ENCODE measurements at places on chromosomes 2 and 18. TPM values are rescaled to one million over a fixed set of nuclear protein-coding genes. Genes with fewer than 3 reads are reported as not detected.
A peak's percentile ranks its signal among the peaks of the same experiment; 100 is the strongest.

DNA sequence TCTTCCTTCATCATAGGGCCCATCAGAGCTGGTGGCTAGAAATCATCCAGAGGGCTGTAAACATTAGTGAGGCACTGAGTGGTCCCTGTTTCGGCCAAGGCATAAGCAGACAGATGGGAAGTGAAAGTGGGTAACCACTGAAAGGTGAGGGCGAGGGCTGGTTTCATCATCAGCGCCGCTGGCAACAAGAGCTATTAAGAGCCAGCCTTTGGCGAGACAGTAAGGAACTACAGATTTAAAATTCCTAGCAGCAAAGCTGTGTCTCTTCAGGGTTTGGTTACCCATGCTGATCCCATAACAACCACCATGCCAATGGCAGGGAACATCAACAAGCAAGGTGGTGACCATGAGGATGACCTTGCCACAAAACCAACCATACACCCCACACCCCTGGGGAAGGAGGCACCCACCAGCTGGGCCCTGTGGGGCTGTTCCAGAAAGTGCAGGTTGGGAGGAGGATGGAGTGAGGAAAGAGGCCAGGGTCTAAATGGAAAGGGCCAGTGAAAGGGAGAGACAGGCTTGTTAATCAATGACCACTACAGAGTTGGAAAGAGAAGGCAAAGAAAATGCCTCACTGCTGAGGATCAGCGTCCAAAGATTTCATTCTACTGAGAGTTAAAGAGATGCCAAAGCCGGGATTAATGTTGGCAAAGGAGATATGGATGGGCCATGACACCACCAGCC, 9.0 kb upstream of the SLC20A1 start:
- DNase-seq = no peak
- peaks cover 7% of the 10 kb centered on the region for H3K4me1 ChIP-seq
- no peak overlapping the region for H3K27ac ChIP-seq
- no peaks in the 10 kb centered on the region for H3K27me3 ChIP-seq

DNA sequence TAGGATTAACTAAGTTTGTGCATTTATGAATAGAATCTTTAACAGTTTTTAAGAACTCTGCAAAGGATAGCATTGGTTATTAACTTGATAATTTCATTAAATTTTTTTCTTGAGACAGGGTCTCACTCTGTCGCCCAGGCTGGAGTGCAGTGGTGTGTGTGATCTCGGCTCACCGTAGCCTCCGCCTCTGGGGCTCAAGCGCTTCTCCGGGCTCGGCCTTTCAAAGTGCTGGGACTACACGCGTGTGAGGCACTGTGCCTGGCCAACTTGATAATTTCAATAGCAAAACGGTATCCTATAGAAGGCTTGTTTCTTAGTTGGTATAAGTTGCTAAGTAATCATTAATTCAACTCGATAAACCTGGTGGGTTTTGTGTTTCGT, 38.0 kb downstream of the ADNP2 start:
- H3K36me3 ChIP-seq = no peaks in the 10 kb centered on the region
- no peaks in the 10 kb centered on the region for H3K4me1 ChIP-seq
- H3K27me3 ChIP-seq = no peaks in the 10 kb centered on the region
- H3K4me3 ChIP-seq = peak overlapping the region; percentile 29
- DNase-seq = no peak
- peak overlapping the region; percentile 64 for H3K27ac ChIP-seq

DNA sequence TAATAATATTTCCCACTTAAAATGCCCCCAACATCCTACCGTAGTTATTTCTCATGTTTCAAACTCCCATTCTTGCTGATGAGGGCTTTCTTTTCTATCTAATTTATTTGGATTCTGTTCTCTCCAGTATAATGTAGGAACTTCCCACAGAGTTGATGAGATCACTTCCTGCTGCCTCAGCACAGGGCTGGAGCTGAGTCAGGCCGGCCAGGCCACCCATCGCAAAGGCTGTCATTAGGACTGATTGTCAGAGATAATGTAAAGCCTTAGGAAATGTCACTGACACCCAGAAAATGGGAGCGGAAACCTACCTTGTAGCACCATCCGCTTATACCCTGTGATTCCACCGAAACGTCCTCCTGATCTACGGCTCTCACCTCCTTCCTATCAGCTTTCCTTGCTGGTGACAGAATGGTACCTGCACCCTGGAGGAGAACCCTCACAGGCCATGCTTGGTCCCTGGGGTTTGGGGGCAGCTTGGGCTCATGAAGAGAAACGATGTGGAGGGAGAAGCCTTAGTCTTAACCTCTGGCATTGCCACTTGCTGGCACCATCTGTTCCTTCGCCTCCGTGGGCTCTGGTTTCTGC, 672.8 kb upstream of the ID2 start:
- DNase-seq = no peak
- no peaks in the 10 kb centered on the region for H3K36me3 ChIP-seq
- H3K27ac ChIP-seq = no peak overlapping the region
- H3K27me3 ChIP-seq = no peaks in the 10 kb centered on the region
- peaks cover 8% of the 10 kb centered on the region for H3K4me1 ChIP-seq

SPR gene
- 35.0 TPM for total RNA-seq

DNA sequence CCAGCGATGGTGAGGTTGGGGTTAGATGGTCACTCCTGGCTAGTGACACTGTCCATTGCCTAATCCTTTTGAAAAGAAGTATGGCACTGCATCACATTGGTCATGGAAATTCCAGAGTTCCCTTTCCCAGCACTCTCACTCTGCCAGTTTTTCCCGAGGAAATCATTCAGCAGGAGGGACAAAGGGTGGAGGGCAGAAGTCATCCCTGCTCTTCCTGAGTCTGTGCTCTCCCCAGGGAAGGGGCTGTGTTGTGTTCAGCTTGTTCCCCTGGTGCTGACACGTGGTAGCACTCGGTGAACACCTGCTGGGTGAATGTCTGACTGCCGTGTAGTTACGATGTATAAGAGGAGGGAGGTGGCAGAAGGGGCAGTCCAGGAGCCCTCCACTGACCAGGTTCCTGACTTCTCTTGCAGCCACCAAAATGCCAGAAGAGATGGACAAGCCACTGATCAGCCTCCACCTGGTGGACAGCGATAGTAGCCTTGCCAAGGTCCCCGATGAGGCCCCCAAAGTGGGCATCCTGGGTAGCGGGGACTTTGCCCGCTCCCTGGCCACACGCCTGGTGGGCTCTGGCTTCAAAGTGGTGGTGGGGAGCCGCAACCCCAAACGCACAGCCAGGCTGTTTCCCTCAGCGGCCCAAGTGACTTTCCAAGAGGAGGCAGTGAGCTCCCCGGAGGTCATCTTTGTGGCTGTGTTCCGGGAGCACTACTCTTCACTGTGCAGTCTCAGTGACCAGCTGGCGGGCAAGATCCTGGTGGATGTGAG, 21.6 kb downstream of the STEAP3 start:
- no peaks in the 10 kb centered on the region for H3K36me3 ChIP-seq
- H3K4me1 ChIP-seq = peaks cover 7% of the 10 kb centered on the region
- H3K27me3 ChIP-seq = no peaks in the 10 kb centered on the region
- H3K27ac ChIP-seq = no peak overlapping the region
- no peak for DNase-seq

DNA sequence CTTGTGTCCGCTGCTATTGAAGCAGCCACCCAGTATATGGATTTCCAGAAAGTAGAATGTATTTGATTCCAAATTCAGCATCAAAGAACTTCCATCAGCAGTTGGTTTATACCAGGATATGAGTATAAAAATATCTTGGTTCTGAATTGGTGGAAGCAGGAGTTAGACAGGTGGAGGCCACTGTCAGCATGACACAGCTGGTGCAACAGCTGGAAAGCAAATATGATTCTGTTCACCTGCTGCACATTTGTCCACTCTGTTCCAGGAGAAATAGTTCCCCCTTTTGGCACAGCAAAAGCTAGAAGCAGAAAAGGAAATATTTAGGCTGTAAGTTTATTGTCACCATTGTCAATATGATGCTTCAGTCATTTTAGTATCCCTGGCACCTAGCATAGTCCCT, 41.2 kb downstream of the KIAA2012 start:
- no peaks in the 10 kb centered on the region for H3K27me3 ChIP-seq
- no peak overlapping the region for H3K4me3 ChIP-seq
- H3K27ac ChIP-seq = no peak overlapping the region
- H3K36me3 ChIP-seq = no peaks in the 10 kb centered on the region
- no peaks in the 10 kb centered on the region for H3K4me1 ChIP-seq

- H3K27ac ChIP-seq = no peak overlapping the region
- H3K4me1 ChIP-seq = no peaks in the 10 kb centered on the region
- DNase-seq = no peak
- no peaks in the 10 kb centered on the region for H3K27me3 ChIP-seq
- no peaks in the 10 kb centered on the region for H3K36me3 ChIP-seq
- H3K4me3 ChIP-seq = no peak overlapping the region
These were observed 5.9 kb upstream of the XRCC5 start for GRCh38 chr2:216103213-216103612.

TLX2 gene
- 1.2 TPM for total RNA-seq

DNA sequence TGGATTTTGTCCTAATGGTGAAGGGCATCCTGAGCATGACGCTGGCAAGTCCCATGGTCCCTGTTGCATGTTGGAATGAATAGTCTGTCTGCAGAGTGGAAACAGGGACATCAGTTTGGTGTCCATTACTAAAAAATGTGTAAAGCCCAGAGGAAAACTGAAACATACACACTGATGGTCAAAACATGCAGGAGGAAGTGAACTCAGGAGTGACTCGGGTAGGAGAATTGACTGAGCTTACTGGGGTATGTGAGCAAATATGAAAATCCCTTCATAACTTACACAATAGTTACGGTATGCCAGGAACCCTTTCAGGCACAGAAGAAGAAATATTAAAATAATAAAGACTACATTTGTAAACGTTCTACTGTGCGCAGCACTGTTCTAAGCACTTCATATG, 5.6 kb upstream of the SOX11 start:
- no peaks in the 10 kb centered on the region for H3K4me1 ChIP-seq
- no peaks in the 10 kb centered on the region for H3K36me3 ChIP-seq
- H3K27me3 ChIP-seq = no peaks in the 10 kb centered on the region

FLACC1 gene
- total RNA-seq = 1.6 TPM

GRCh38 chr2:26317377-26318105, 28.4 kb upstream of the SELENOI start:
- H3K36me3 ChIP-seq = no peaks in the 10 kb centered on the region
- no peak overlapping the region for H3K27ac ChIP-seq
- no peaks in the 10 kb centered on the region for H3K27me3 ChIP-seq
- no peak overlapping the region for H3K4me3 ChIP-seq
- no peaks in the 10 kb centered on the region for H3K4me1 ChIP-seq

DNA sequence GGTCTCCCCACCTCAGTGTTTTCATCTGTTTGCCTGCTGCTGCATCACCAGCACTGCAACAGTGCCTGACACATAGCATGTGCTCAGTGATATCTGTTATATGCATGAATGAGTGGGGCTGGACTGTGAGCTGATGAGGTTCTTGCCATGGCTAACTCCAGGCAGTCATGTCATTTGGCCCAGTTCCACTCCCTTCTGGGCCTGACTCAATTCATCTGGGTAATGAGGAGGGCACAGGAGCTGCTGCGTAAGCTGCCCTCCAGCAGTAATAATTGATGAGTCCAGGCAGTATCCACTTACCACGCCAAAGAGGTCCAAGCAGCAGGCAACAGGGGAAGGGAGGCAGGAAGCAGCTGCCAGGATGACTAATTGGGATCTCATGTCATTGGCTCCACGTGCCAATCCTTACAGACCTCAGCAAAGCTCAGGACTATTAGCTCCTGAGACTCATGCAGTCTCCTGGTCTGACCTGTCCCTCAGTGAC, 34.1 kb upstream of the MAT2A start:
- H3K36me3 ChIP-seq = no peaks in the 10 kb centered on the region
- no peak overlapping the region for H3K4me3 ChIP-seq
- peaks cover 15% of the 10 kb centered on the region for H3K4me1 ChIP-seq
- DNase-seq = peak; percentile 82

UGT1A4 gene
- not detected for total RNA-seq

TMEM247 gene
- total RNA-seq = not detected

DNA sequence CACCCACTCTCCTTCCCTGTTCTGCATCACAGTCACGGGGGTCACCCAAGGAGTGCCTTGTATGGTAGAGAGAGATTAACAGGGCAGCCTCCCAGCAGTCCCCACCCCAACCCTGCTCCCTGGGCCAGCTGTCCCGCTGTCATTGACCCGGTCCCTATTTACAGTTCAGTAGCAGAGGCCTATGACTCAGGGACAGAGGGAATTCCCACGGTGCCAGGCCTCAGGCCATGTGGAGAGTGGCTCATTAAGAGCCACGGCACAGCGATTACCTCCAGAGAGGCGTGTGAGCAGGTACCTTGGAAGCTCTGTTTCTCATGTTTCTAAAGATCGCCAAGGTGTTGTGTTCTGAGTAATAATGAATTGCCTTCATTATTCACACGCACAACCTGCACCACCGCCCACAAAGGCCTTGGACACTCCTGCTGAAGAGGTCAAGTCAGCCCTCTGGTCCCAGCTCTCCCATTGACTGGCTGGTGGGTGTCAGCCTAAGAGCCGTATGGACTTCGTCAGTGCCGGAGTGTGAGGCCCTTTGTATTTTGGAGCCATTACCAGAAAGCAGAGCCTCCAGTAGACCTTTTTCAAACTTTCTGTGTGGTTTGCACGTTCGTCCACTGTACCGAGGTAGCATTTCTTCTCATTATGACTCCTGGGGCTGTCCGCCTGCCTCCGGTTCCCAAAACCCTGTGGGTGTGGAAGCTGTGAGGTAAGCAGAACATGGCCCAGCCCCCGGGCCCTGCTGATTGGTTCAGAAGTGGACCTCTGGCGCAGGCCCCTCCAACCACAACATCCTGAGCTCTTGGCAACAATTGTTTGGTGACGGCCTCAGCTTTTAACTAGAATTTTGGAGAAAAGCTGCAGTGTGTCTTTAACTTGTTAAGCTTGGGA, 47.0 kb downstream of the SERTAD2 start:
- no peaks in the 10 kb centered on the region for H3K36me3 ChIP-seq
- no peak overlapping the region for H3K27ac ChIP-seq
- peaks cover 17% of the 10 kb centered on the region for H3K4me1 ChIP-seq
- no peaks in the 10 kb centered on the region for H3K27me3 ChIP-seq
- DNase-seq = peak; percentile 96

UGT1A6 gene
- total RNA-seq = not detected

LAMA3 gene
- 8.4 TPM for total RNA-seq

DNA sequence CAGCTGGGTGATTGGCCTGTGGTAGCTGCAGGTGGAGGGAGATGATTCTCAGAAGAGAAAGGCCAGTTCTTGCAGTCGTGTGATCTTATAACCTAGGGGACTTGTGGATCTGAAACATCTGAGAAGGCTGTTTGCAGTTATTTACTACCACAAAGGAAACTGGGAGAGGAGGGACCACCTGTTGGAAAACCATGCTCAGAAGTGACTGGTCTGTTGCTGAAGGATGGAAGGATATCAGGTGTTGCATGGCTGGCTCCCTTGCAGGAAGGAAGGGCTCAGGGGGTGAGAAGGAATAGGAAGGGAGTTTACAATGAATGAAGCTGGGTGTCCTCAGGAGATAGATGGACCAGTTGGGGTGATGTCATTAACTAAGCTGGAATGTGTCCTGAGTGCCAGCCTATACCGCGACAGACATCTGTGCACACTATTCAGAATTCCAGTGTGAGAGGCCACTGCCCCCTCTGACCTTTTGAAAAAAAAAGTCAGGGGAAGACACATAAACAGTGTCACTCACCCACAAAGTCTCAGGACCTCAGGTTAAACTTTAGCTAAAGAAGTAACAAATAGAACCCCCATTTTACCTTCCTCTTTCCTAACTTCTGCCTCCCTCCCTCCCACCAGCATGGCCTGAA, 17.5 kb downstream of the IGFBP2 start:
- no peaks in the 10 kb centered on the region for H3K4me1 ChIP-seq
- no peak for DNase-seq
- no peak overlapping the region for H3K27ac ChIP-seq
- H3K36me3 ChIP-seq = no peaks in the 10 kb centered on the region
- no peak overlapping the region for H3K4me3 ChIP-seq
- no peaks in the 10 kb centered on the region for H3K27me3 ChIP-seq
